ENCODE measurements at places on chromosomes 11 and 22. TPM values are rescaled to one million over a fixed set of nuclear protein-coding genes. Genes with fewer than 3 reads are reported as not detected.

GAB4 gene
- not detected for total RNA-seq

DNA sequence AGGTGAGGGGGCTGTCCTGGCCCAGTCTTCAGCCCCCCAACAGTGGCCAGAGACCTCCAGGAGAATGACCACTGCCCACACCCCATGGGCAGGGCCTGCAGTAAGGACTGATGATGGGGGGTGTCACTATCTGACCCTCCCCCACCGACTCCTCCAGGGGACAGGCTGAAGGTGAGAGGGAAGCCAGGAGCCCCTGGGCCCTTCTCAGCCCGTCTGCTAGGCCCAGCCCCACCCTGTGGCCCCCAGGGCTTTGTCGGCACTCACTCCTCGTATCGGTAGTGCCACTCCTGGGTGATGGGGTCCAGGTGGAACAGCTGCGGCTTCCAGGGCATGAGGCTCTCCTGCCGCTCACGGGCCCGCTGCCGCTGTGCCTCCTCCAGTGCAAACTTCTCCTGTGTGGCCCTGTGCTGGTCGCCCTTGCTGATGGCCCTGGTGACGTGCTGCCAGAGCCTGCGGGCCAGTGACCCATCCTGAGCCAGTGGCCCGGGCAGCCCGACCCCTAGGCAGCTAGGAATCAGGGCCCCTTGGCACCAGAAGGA, 35.4 kb upstream of the CARS1 start:
- DNase-seq = no peak

RGL4 gene
- total RNA-seq = not detected

DERL3 gene
- 26.6 TPM for total RNA-seq

MRGPRX3 gene
- total RNA-seq = not detected

CCDC87 gene
- total RNA-seq = 0.22 TPM

MS4A4E gene
- total RNA-seq = 1.1 TPM

GRCh38 chr22:17105143-17106129, 15.7 kb downstream of the TMEM121B start:
- DNase-seq = no peak

DNA sequence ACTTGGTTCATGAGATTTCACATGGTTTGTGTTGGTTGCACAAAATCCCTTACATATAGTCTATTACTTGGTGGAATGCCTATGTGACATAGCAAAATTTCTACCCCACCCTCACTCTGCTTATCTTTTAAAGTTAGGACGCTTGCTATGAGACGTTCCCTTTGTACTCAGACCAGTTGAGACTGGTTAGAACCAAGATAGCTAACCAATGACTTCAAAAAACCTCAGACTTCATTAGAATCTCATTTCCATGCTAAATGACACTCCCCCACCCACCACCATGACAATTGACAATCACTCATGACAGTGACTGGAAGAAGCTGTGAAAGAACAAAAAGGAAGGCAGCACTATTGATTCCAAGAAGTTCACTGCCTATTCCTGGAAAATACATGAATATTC, 313.6 kb downstream of the ETS1 start:
- no peak for DNase-seq

- DNase-seq = no peak
Measured at GRCh38 chr11:132669949-132670348, 862.4 kb downstream of the OPCML start.

DNA sequence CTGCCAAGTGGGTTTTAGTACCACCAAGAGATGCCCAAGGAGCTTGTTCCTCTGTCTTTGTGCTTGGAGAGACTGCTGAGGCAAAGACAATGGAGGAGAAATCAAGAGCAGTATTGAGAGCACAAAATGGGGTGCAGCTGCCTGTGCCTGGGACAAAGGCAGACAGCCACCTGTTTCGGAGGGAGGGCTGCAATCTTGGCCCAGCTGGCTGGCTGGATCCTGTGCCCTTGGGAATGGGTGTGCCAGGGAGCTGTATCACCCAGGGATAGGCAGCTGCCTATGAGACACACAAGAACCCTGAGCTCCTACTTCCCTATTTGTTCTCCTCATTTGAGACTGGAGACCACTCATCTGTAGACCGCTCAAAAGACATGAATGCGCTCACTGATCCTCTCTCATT, 23.3 kb upstream of the CHRM4 start:
- DNase-seq = no peak

TENM4 gene
- total RNA-seq = 0.92 TPM

DNA sequence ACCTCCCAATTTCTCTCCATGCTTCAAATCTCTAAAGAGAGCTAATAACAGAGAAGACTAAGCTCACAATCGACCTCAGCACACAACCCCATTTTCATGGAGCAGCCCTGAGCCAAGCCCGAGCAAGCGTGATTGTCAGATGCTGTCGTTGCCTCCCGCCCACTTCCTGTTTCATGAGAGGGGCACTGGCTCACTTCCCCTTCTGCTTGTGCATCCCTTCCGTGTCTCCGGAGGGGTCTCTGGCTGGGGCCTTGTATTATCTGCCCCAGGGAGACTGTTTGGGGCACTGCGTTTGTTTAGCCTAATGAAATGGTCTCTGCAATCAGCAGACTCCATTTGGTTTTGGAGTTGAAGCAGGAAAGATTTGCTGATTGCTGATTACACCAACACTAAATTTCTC, 181.3 kb upstream of the SEZ6L start:
- no peak for DNase-seq

GRCh38 chr22:38305471-38306448, 11.5 kb downstream of the CSNK1E start:
- DNase-seq = peak; percentile 59

DNA sequence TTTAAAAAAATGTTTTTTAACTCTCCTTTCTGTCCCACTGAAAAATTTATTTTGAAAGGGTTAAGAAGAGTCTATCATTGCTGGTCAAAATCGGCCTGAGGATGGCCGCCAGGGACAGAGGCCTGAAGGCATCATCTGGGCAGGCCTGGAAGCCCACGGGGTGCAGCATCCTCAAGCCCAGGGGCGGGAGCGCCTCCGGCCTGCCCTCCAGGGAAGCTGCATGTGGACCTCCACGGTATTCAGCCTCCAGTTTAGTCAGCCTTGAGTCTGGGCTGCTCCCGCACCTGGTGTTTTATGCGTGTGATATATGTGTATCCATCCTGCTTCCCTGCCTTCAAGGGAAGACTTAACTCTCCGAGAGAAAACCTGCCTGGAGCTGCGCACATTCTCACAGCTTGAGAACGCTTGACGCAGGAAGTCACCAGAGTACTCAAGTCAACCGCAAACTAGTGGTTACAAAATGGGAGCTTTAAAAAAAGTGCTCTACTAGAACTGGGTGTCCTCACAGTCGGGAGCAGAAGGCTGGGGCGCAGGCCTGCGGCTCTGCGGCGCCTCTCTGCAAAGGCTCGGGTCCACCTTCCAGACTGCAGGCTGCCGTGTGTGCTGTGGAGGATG, 13.6 kb upstream of the BID start:
- no peak for DNase-seq

GRCh38 chr22:23763579-23763945, 772 bp downstream of the C22orf15 start:
- peak; percentile 58 for DNase-seq

ENTHD1 gene
- total RNA-seq = not detected

DNA sequence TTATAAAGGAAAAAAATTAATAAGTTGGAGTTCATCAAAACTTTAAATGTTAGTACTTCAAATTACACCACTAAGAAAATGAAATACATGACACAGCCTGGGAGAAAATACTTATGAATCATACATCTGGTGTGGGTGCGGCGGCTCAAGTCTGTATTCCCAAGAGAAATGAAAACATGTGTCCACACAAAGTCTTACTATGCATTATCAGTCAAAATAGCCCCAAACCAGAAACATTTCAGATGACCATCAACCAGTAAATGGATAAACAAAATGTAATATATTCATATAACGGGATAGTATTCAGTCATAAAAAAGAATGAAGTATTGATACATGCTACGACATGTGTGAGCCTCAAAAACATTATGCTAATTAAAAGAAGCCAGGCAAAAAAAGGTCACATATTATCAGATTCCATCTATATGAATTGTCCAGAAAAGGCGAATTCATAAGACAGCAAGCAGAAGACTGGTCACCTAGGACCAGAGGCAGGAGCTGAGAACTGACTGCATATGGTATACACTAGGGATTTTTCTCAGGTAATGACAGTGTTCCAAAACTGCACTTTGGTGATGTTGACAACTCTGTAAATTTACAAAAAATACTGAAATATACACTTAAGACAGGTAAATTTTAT, 5.3 kb upstream of the AKIP1 start:
- no peak for DNase-seq

- peak; percentile 53 for DNase-seq
Measured at GRCh38 chr11:128610721-128611617, 23.6 kb upstream of the ETS1 start.

NEU3 gene
- total RNA-seq = 6.1 TPM

SEC14L2 gene
- total RNA-seq = 5.2 TPM

DNA sequence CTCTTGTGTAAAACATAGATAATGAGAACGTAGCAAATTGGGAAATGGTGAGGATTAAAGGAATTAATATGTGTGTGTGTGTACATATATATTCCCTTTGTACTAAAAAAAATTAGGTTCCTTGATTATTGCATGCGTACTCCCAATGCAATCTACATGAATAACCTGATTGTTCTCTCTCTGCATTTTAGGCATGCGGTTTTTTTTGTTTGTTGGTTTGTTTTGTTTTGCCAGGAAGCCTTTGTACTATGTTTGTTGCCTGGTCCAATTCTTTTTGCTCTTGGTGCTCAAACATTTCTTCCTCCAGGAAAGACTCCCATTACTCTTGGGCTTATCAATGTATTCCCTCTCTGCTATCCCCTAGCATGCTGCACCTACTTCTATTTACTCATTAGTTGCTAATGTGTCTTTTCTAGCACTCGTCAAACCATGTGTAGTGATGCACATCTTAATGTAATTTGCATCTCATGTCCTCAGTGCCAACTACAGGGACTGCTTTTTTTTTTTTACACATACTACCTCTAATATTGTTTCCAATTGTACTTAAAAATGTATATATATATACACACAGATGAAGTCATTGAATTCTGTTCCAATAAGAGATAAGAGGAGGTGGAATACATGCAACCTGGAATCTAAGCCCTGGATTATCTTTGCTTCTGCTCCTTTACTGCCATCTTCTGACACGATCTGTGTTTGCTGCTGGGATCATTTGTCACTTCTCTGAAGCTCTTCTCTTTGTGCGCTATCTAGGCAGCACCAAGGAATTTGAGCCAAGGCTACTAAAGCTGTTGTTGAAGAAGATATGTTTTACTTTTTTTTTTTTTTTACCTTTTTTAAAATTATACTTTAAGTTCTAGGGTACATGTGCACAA, 197.2 kb upstream of the ANO3 start:
- no peak for DNase-seq

DNA sequence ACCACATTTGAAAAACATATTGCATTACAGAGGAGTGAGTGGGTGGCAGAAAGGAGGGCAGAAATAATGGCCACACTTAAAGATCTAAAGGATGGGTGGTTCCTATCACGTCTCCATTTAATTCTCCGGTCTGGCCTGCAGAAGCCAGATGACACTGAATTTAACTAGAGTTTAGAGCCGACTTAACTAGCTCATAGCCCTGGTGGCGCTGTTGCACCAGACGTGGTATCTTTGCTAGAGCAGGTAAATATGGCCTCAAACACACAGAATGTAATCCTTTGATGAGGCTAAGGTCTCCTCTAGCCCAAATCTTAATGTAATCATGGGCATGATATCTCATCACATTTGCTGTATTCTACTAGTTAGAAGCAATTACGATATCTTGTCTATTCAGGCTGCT, 51.5 kb upstream of the GAL start:
- DNase-seq = peak; percentile 79

GRCh38 chr11:116716621-116717020, 56.2 kb downstream of the BUD13 start:
- no peak for DNase-seq

DNA sequence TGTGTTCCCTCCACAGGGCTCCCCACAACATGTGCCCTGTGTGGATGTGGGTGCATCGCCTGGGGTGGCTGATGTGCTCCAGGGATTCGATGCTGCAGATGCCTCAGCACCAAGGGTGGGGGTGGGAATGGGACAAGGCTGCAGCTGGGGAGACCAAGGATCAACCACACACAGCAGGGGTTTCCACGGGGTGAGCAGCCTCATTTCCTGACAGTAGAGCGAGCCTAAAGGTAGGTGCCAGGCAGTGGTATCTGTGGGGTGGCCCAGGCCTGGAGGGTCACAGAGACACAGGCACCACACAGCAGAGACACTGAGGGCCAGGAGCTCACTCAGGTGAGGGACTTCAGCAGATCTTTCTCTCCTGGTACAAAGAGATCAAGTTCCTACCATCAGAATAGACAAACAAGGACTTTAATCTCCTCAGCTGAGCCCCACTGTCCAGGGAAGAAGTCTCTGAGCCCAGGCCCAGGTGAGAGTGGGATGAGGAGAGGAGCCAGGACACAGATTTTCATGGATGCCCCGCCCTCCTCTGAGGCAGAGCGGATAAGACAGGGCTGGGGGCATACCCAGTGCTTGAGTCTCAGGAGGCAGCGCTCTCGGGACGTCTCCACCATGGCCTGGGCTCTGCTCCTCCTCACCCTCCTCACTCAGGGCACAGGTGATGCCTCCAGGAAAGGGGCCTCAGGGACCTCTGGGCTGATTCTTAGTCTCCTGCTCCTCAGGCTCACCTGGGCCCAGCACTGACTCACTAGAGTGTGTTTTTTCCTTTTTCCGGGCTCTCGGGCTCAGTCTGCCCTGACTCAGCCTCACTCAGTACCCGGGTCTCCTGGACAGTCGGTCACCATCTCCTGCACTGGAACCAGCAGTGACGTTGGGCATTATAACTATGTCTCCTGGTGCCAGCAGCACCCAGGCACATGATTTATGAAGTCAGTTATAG, 19.7 kb downstream of the GGTLC2 start:
- no peak for DNase-seq

DNA sequence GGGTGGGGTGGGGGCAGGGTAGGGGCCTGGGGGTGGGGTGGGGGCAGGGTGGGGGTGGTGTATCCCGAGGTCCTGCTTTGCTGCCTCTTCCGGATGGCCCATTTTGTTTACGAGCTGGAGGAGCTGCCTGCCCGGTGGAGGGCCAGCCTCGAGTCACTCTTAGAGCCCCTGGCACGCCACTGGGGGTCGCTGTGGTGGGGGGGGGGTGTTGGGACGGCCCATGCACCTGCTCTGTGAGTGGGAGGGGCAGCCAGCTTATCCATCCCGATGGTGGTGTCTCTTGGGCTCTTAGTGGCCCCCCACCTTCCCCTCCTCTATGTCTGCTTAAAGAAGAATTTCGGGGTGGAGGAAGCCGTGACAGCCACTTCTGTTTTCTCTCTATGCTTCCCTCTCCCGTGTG, 24.6 kb downstream of the MRGPRD start:
- DNase-seq = no peak

- no peak for DNase-seq
Measured at GRCh38 chr11:12123273-12123672, 12.9 kb downstream of the MICAL2 start.

All from left colon (tissue), 2 donors.